ENCODE measurements at places on chromosomes 4 and X.

DNA sequence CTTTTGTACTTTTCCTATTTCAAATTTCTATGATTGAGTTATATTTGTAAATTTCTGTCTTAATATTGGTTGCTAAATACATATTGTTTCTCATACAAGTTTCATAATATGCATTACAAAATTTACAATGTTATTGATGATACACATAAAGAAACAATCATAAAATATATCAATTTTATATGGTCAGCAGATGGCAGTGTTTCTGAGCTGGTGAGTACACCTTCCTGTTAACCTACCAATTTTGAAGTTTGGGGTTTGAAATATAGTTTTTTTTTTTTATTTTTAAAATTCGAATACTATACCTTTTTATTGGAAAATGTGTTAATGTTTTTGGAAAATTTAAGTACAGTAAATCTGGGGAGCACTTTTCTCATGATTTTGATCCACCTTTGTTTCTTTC lies 1953.1 kb upstream of the ADGRL3 start:
- DNase-seq, result no peak

GRCh38 chr4:155889031-155889793 lies 14.3 kb upstream of the TDO2 start:
- no peak for DNase-seq

- DNase-seq, result no peak
These were observed 1513.2 kb downstream of the ARAP2 start for GRCh38 chr4:34731070-34731469.

GRCh38 chrX:40247848-40248622 lies 150.3 kb upstream of the BCOR start:
- no peak for DNase-seq

DNA sequence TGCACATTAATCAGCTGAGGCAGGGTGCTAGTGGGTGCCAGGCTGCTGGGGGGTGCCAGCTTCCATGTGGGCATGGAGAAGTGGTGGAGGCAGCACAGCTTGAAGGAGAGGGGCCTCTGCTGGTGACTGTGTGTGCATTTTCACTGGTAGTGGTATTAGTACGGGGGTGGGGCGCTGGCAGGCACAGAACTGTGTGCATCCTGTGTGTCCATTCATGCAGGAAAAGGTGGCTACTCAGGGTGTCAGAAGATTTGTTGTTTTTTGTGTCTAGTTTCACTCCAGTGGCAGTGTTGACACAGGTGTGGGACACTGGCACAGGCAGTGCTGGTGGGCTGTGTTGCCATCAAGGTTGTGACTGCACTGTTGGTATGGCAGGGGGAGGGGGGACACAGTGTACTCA lies 1303.6 kb downstream of the FAM133A start:
- no peak for DNase-seq

GRCh38 chr4:114178392-114178791 lies 198.9 kb upstream of the ARSJ start:
- no peak for DNase-seq
